ENCODE measurements at places on chromosomes 16 and 17. TPM values are rescaled to one million over a fixed set of nuclear protein-coding genes. Genes with fewer than 3 reads are reported as not detected.

KRTAP16-1 gene
- not detected for total RNA-seq

PYDC1 gene
- not detected for total RNA-seq

KRTAP4-9 gene
- not detected for total RNA-seq

GJD3 gene
- total RNA-seq = 1.5 TPM

ZNF689 gene
- 7.4 TPM for total RNA-seq

KRTAP17-1 gene
- total RNA-seq = not detected

KCNH4 gene
- not detected for total RNA-seq

AANAT gene
- total RNA-seq = not detected

DHX58 gene
- total RNA-seq = 13.7 TPM

DHRS7C gene
- not detected for total RNA-seq

USP43 gene
- not detected for total RNA-seq

RGS11 gene
- 16.8 TPM for total RNA-seq

RAB37 gene
- total RNA-seq = 3.2 TPM

AATK gene
- total RNA-seq = 19.8 TPM

NATD1 gene
- 9.7 TPM for total RNA-seq

OR1A1 gene
- total RNA-seq = not detected

CIBAR2 gene
- total RNA-seq = not detected

MARCHF10 gene
- not detected for total RNA-seq

RNF222 gene
- 0.56 TPM for total RNA-seq

All from thoracic aorta (tissue), 2 donors.